ENCODE measurements at places on chromosomes 1 and 21. TPM values are rescaled to one million over a fixed set of nuclear protein-coding genes. Genes with fewer than 3 reads are reported as not detected.

Gene C8A
- not detected for total RNA-seq

Gene TAS1R1
- total RNA-seq, result not detected

Gene SRM
- 28.1 TPM for total RNA-seq

Gene IFI44
- total RNA-seq, result 75.9 TPM

Gene RGS8
- not detected for total RNA-seq

Gene TCEANC2
- 2.8 TPM for total RNA-seq

Gene AJAP1
- total RNA-seq, result 6.1 TPM

Gene TSPAN2
- total RNA-seq, result 3.7 TPM
